ENCODE measurements at places on chromosomes 6 and 20.

DNA sequence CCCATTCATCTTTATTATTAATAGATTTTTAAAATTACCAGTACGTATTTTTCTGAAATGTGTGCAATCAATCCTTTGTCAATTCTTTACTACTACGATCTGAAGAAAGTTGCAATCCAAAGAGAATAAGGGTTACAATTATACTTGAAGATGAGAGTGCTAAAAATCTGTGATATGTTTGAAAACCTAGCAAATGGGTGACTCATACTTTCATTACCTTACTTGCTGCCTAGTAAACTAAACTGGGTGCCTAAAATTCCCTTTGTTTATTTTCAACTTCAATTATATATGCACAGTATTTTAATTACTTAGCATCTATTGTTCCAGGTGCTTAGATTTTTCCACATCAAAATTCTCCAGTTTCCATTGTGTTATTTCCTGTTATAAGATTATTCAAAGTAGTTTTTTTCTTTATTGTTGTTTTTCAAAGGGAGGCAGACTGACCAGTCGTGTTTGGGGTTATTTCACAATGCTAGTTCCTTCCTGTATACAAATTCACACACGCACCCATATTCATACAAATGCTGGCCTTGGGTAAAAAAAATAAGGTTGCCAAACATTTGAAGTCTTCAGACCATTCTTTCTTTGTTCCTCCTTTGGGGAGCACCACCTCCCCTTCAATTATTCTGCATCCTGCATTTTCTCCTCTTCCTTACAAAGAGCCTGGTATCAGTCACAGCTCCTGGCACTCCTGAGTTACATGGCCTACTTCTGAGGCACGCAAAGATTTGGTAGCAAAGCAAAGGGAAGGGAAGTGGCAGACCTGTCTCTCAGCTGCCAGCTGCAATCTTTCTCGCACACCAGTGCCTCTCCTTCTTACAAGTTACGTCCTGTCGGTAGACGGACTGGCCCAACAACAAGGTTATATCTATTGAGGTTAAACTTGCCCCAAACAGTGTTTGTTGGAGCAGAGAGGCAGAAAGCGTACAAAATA lies 16.2 kb upstream of the FAM135A start:
- DNase-seq = no peak

DNA sequence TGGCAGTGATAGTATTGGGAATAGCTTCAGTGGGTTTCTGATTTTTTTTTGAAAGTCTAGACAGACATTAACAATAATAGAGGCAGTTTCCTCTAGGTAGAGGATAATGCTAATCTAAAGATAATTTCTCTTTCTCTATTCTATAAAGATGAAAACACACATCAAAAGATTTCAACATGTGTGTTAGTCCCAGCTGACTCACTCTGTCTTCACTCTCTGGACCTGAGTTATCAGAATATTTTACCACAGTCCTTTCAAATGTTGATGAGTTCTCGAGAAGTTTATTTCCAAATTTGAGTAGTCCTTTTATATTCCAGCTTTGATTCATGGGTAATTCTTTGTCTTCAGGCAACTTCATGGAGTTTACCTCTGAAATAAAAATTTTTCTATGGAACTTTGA lies 17.1 kb downstream of the RPRD1B start:
- DNase-seq = no peak

DNA sequence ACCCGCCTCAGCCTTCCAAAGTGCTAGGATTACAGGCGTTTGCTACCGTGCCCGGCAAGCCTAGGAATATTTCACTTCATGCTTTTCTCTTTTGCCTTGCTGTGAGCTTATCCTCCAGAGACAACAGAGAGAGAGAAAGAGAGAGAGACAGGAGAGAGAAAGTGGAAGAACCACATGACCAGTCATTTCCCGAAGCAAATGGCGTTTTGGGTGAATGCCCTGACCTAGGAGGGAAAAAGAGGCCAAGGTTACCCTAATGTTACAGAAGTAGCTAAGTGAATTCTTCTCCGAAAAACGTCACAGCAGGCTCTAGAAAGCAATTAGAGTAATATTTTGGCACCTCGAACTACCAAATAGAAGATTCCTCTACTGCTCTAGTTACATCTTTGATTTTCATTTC lies 9.1 kb downstream of the SGK1 start:
- DNase-seq = no peak

- peak; percentile 15 for DNase-seq
Observed at GRCh38 chr20:22248051-22248667, 336.2 kb downstream of the FOXA2 start.

DNA sequence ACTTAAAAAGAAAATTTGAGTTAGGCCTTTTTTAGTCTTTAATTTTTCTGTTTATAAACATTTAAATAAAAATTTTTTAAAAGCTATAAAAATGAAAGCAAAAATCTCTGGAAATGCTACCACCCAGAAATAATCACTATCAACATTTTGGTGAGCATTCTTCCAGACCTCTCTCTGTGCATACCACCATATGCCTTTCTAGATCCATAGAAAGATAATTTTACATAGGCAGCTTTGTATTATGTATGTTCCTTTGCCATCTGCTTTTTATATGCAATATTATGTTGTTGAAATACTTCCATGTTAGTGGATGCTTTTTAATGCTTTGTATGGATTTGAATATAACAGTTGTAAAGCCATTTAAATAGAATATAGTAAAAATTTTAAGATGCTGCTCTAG lies 496.7 kb upstream of the HTR1E start:
- no peak for DNase-seq

GRCh38 chr6:90445533-90446108 lies 141.3 kb downstream of the MAP3K7 start:
- no peak for DNase-seq

DNA sequence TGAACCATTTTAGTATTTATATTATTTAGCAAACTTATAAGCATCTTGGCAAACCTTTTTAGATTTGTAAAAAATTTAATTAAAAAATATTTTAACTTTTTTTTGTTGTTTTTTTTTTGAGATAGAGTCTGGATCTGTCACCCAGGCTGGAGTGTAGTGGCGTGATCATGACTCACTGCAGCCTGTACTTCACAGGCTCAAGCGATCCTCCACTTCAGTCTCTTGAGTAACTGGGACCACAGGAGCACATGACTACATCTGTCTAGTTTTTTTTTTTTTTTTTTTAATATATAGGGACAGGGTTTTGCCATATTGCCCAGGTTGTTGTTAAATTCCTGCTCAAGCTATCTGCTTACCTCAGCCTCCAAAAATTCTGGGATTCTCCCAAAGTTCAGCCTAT lies 161.1 kb downstream of the EYS start:
- no peak for DNase-seq

DNA sequence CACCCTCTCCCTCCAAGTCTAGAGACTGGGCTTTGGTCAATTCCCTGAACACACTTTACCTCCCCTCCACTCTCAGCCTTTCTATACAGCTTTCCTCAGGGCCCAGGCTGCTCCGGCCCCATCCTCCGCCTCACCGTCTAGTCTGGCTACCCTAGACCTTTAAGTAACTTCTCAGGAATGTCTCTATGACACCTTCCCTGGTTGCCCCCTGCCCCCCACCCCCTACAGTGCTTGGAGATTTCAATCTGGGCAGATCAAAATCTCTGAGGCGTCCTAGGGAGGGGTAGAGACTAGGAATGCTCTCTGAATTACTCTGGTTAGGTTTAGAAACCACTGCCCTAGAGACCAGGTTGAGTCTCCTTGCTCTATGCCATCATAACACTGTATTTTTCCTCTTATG lies 6.1 kb downstream of the UBE2J1 start:
- DNase-seq = no peak

- no peak for DNase-seq
Observed at GRCh38 chr6:17292600-17293133, 11.5 kb downstream of the RBM24 start.

- peak; percentile 63 for DNase-seq
Observed at GRCh38 chr20:21808863-21809664, 103.6 kb downstream of the PAX1 start.

- DNase-seq = no peak
Observed at GRCh38 chr6:169932491-169932890, 181.1 kb downstream of the ERMARD start.

- DNase-seq = no peak
Observed at GRCh38 chr6:23175391-23175790, 606.0 kb downstream of the HDGFL1 start.

All from hematopoietic multipotent progenitor cell treated with erythropoietin and hydrocortisone succinate and interleukin-3 and kit ligand, for 6 days (in vitro differentiated cells).